Activated CD8-positive, alpha-beta T cell treated with anti-CD3 and anti-CD28 coated beads, Interleukin-2, amount 10 ng/mL, durations not matched to agents 7 days and 5 days (primary cell): ENCODE measurements at places on chromosomes 16 and 17.

DNA sequence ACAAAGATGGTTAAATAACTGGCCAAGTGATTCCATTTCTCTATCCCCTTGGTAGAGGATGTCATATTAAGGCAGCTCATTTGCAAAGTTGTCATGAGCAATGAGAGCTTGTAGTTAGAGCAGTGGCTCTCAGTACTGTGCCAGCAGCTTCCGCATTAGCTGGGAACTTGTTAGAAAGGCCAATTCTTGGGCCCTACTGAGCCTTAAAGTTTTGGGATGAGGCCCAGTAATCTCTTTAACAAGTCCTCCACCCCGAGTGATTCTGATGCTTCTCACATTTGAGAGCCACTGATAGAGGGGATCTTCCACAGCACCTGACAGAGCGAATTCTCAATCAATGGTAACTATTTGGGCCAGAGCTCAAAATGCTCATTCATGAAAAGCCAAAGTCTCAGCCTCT lies 20.2 kb upstream of the CCL1 start:
- DNase-seq, result no peak

- peak; percentile 68 for DNase-seq
These were observed 2.4 kb upstream of the CISD3 start for GRCh38 chr17:38727736-38728135.

DNA sequence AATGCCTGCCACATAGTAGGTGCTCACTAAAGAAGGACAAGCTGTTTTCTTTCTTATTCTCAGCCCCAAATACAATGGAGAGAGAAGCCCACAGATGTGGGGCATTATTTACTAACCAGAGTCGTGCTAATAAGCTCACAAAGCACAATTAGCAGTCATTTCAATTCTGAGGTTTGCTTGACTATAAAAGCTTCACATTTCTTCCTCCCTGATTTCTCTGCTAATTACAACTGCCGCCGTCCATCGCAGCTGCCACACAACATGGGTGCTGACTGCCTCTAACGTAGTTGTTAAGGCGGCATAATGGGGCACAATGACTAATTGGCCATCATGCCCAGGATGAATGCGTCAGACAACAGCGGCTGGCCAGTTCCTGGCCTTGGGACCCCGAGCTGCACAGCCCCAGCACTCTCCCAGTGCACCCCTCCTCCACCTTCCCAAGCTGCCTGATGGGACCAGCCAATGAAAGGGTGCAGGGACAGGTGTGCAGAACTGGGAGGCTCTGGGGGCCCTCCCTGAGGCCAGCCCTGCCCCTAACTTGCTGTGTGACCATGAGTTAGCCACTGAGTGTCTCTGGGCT lies 109.2 kb downstream of the CCT6B start:
- no peak for DNase-seq

GRCh38 chr16:2194852-2195321 lies 1.5 kb downstream of the CASKIN1 start:
- DNase-seq, result peak; percentile 67

DNA sequence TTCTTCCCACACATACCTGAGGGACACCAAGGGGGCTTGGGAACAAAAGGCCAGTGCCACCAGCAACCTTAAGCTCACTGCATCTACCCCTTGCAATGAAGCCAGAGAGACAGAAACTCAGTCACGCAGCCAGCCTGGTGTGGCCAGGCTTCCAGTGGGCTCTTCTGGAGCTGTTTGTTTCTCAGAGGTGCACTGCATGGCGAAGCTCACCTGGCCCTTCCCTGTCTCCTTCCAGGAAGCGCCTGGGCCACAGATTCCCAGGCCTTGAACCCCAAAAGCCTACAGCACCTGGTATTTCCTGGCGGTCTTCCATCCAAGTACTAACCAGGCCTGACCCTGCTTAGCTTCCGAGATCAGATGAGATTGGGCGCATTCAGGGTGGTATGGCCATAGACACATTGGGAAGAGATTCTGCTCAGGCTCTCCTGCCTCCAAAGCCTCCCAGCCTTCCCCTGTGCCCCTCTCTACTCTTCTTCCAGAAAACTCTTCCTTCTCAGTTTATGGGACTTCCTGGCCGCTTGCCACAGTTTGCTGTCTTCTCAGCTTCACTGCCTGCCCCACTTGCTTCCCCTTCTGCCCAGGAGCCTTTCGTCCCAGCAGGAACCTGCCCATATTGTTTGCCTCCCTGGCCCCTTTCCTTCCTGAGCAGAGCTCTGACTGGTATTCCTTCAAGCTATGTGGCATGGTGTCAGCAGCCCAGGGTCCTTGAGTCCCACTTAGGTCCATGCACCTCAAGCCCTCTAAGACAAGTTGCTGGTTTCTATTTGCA lies 1.6 kb downstream of the CISD3 start:
- DNase-seq, result no peak

DNA sequence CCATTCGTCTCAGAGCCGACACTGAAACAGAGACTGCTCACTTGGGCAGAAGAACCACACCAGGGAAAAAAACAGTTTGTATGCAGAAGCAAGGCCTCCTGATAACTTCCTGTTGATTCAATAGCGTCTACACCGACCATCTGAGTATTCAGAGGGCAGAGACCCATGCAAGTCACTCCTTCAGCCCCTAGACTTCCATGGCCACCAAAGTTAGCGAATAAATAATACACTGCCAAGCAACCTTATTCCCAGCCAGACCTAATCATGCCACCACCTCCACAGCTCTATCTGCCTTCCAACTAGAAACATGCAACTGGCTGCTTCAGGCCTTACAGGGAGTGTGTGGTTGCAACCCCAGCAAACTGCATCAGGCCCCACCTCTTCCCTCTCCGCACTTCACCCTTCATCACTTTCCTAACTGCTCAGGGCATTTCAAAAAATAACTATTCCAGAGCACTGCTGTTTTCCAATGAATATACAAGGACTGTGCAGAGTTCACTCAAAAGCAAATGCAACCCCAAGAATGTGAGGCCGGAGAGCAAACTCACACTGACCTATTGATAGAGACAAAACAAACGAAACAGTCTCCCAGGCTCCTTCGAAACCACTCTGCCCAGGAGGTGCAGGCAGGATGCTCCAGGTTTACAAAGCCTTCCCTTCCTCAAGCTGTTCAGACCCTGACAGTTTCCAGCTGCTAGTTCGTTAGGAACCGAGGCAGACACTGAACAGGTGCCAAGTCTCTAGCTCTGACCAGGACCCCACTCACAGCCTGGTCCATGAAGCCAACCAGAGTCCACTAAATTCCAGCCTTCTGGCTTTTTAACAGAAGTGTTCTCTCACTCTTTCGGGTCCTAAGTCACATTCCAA lies 3.6 kb downstream of the USP7 start:
- DNase-seq, result peak; percentile 44

DNA sequence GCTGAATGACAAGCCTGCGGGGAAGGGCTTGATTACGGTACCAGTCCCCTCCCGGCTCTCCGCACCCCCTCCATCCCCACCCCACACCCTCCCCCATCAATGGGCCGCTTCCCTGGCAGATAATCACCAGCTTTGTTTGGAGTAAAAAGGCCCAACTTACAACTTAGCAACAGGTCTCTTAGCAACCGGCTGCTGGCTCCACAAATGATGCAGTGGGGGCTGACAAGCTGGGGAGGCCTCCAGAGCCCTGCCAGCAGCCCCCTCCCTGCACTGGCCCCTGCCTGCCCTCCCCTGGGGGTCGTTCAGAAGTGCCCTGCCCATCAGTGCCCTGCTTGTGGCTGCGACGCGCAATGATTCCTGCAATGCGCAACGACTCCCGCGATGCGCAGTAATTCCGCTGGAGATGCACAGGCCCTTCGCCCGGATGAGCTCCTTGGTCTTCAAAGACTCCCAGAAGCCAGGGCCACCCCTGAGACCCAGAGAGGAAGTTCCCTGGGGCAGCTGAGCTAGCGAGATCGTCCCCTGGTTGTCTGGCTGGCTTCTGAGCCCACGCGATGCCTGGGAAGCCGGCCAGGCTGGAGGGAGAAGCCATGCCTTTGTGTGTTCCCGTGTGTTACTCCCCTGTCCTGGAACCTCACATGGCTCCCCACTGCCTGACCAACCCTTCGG lies 23.3 kb downstream of the CPNE2 start:
- DNase-seq, result no peak

GRCh38 chr17:75825149-75825552 lies 19.1 kb downstream of the UNC13D start:
- no peak for DNase-seq

- DNase-seq, result no peak
These were observed 375.3 kb upstream of the PSMD7 start for GRCh38 chr16:73921295-73921694.

- no peak for DNase-seq
These were observed 16.6 kb upstream of the CBX8 start for GRCh38 chr17:79813297-79814126.

GRCh38 chr17:1916316-1916715 lies 86.5 kb downstream of the RPA1 start:
- no peak for DNase-seq

DNA sequence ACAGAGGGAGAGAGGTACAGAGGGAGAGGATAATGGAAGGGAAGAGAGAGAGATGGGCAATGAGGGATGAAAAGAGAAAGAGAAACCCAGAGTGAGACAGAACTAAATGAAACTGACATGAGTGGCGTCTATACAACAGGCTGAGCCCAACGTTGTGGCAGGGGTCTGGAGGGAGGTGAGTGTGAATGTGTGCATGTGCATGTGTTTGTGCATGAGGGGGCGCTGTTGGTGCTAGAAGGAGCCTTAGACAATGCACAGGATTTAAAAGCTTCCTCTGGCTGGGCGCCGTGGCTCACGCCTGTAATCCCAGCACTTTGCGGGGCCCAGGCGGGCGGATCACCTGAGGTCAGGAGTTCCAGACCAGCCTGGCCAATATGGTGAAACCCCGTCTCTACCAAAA lies 454.8 kb upstream of the CDH11 start:
- DNase-seq, result no peak

DNA sequence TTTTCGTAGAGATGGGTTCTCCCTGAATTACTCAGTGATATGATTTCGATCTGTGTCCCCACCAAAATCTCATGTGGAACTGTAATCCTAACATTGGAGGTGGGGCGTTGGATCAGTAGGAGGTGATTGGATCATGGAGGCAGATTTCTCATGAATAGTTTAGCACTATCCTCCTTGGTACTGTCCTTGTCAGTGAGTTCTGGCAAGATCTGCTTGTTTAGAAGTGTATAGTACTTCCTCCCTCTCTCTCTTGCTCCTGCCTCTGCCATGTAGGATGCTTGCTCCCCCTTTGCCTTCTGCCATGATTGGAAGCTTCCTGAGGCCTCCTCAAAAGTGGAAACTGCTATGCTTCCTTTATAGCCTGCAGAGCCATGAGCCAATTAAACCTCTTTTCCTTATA lies 22.9 kb downstream of the PIGL start:
- no peak for DNase-seq

DNA sequence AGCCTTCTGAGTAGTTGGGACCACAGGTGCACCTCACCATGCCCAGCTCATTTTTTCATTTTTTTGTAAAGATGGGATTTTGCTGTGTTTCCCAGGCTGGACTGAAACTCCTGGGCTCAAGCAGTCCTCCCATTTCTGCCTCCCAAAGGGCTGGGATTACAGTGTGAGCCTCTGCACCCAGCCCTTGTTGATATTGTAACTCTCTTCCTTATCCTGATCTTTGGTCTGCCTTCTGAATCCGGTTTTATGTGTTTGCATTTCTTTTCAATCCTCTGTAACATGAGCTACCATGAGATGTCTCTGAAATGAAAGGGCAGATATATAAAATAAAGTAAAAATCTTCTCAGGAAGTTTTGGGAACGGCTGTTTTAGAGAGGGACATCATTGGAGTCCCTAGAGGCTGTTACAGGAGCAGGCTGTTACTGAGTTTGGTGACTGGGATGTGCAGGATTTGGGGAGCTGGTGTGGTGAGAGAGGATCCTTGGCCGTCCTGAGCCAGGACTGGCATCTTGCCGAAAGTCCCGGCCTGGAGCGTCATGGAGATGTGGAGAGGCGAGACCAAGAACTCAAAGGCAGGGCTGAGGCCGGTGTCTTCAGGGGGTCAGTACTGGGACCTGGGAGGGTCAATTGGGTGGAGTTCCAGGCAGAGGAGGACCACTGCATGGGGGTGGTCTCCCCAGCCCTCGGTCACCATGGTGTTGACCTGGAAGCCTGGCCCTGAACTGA lies 39.4 kb downstream of the ATP2C2 start:
- DNase-seq, result no peak

- DNase-seq, result no peak
These were observed 16.4 kb upstream of the CCL23 start for GRCh38 chr17:36034127-36034526.

DNA sequence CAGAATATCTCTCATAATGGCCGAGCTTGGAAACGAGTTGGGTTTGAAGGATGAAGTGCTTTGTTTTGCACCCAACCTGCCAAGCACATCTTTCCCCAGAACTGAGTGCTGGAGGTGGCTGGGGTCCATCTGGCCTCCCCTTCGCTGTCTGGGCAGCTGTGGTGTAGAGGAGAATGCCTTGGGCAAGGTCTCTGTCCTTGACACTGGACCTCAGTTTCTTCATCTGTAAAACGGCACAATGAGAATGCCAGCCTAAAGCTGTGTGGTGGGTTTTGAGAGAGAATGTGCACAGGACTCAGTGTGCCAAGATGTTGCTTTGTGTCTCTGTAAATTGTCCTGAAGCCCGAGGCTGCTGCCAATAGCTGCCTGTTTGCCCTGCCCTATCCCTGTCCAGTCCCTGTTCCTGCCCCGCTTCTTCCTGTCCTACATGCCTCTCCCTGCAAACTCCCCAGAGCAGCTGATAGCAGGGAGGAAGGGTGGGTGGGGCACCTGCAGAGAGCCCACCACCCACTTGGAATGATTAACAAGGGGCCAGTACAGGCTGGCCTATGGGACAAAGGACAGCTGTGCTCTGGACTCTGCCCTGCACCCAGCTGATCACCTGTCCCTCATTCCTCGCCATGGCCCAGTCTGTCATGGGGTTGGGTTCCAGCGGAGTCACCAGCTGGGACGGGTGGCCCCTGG lies 15.3 kb downstream of the LASP1 start:
- DNase-seq, result no peak

DNA sequence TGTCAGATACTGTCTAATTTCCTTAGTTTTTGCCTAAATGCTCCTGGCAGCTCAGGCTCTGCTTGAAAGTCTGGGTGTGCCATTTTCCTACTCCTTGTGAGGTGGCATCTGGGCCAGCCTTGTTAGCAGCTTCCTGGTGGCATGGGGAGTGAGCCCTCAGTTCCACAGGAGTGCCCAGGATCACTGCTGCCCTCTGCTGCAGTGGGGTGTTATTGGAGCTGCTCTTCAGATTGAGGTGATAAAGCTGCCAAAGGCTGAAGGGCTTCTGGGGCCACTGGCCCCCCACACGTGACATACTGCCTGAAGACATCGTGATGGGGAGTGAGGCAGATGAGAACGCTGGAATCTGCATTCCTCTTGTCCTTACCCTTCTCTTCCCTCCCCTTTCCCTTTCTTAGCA lies 27.4 kb downstream of the CEP95 start:
- DNase-seq, result no peak

GRCh38 chr17:18144855-18145254 lies 36.3 kb downstream of the MYO15A start:
- DNase-seq, result no peak

- DNase-seq, result no peak
These were observed 46.4 kb downstream of the RAB11FIP4 start for GRCh38 chr17:31437720-31438400.

- DNase-seq, result no peak
These were observed 272.2 kb upstream of the CCL2 start for GRCh38 chr17:33982909-33983308.
